Thoracic aorta (tissue), 2 donors: ENCODE measurements at places on chromosomes 4 and X. TPM values are rescaled to one million over a fixed set of nuclear protein-coding genes. Genes with fewer than 3 reads are reported as not detected.

DNA sequence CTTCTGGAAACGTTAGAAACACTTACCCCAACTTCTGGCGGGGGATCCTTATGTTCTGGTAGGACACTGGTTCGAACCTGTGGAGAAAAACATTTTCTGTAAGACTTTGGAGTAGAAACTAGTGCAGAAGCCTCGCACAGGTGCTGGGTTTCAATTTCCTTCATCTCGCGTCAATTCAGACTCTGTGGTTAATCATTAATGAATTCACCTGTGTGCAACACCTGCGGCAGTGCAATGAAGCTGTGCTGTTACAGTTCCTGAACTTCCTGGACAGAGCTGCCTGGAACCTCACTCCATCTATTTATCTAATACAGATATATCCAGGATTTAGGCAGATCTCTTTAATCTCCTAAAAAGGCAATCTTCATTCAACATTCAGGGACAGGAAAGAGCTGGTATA, 531.4 kb downstream of the INPP4B start:
- no peaks in the 10 kb centered on the region for H3K27me3 ChIP-seq
- no peak overlapping the region for H3K4me3 ChIP-seq
- H3K4me1 ChIP-seq = peaks cover 3% of the 10 kb centered on the region
- DNase-seq = no peak
- no peaks in the 10 kb centered on the region for H3K36me3 ChIP-seq

DNA sequence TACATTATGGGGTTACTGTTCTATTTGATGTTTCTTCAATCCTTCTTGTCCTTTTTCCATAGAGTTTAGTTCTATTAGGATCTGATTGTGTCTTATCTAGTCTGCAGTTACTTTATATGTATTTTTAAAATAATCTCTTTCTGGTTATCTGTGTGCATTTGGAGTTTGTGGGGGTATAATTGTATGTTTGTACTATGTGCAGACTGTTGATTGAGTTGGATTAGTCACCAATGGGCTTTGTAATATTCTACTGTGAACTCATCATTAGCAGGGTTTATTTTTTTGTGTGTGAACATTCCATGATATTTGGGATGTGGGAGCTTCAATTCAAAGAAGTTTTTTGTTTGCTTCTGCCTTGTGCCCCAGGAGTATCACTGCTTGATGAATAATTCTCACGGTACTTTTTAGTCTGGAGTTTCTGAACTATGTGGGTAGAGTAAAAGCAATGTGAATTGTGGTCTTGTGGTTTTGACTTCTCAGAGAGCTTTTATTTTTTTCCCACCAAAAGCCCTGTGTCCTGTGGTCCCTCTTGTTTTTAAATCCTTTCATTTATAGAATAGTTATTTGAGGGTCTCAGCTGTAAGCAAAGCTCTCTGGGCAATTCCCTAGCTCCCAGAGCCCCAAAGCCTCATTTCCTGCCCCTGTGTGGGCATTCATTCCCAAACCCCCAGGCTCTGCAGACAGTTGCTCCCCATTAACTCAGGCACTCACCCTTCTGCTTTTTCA, 127.8 kb downstream of the PHKA2 start:
- H3K36me3 ChIP-seq = no peaks in the 10 kb centered on the region
- no peak for DNase-seq
- H3K4me3 ChIP-seq = no peak overlapping the region
- H3K27ac ChIP-seq = no peak overlapping the region
- H3K4me1 ChIP-seq = no peaks in the 10 kb centered on the region

HTN3 gene
- total RNA-seq = not detected

- H3K36me3 ChIP-seq = no peaks in the 10 kb centered on the region
- no peak overlapping the region for H3K27ac ChIP-seq
- no peaks in the 10 kb centered on the region for H3K27me3 ChIP-seq
- DNase-seq = no peak
- no peaks in the 10 kb centered on the region for H3K4me1 ChIP-seq
Measured at GRCh38 chr4:105645440-105645839, 63.0 kb downstream of the INTS12 start.

DNA sequence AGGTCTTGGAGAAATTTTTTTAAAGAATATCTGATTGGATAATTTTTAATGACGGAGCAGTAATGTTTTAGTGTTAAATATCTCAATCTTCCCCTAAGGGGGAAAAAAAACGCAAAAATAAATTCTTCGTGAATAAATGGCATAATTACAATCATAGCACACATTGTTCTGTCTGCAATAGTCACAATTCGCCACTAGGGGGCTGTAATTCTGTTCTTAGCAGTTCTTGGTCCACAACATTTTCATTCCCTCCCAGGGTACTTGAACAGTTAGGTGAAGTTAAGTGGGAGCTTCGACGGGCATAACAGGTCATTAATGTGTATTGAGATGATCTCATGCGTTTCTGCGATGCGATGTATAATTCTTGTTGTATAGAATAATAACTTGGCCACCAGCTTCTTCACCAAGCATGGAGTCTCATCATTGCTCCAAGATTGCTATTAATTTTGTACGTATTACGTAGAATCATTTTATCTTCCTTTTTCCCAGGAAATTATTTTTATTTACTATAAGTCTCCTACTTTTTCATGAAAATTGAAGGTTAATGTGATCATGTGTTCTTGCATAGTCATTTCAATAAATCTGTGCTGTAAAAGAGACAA, 27.2 kb downstream of the HTR2C start:
- no peak overlapping the region for H3K4me3 ChIP-seq
- no peaks in the 10 kb centered on the region for H3K27me3 ChIP-seq
- H3K27ac ChIP-seq = no peak overlapping the region
- no peaks in the 10 kb centered on the region for H3K36me3 ChIP-seq
- H3K4me1 ChIP-seq = no peaks in the 10 kb centered on the region

- H3K4me3 ChIP-seq = no peak overlapping the region
- no peaks in the 10 kb centered on the region for H3K27me3 ChIP-seq
- peaks cover 5% of the 10 kb centered on the region for H3K36me3 ChIP-seq
- H3K27ac ChIP-seq = no peak overlapping the region
- no peaks in the 10 kb centered on the region for H3K4me1 ChIP-seq
Measured at GRCh38 chr4:86818841-86819240, 30.3 kb downstream of the SLC10A6 start.

DNA sequence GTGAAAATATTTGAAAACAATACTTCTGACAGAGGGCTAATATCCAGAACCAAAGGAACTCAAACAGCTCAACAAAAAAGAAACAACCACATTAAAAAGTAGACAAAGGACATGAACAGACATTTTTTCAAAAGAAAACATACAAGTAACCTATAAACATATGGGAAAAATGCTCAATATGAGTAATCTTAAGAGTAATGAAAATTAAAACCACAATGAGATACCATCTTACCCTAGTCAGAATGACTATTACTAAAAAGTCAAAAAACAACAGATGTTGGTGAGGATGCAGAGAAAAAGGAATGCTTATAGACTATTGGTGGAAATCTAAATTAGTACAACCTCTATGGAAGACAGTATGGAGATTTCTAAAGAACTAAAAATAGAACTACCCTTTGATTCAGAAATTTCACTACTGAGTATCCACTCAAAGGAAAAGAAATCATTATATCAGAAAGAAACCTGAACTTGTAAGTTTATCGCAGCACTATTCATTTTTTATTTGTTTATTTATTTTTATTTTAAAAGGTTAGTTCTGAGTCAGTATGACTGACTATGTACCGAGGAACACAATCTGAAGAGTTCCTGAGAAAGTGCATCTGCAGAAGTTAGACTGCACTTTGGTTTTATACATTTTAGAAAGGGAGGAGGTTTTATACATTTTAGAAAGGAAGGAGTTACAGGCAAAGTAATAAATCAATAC, 231.3 kb downstream of the INPP4B start:
- no peak overlapping the region for H3K27ac ChIP-seq
- peaks cover 3% of the 10 kb centered on the region for H3K4me1 ChIP-seq
- H3K36me3 ChIP-seq = no peaks in the 10 kb centered on the region
- DNase-seq = no peak
- no peak overlapping the region for H3K4me3 ChIP-seq

DNA sequence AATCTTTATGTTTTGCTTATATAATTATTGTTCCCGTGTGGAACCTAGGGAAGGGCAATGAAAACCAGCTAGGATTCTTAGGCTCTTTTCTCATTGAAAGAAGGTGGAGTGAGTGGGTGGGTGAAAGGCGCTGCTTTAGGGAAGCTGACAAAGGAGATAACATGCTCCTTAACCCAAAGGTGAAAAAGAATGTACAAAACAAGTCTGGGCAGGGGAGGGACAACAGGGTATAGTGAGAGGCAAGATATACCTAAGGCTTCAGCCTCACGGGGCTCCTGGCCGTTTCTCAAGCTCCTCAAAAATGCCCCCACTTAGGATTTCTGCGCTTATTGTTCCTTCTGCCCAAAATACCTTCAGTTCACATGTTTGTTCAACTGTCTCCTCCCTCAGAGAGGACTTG, 1.8 kb downstream of the SH2D1A start:
- no peaks in the 10 kb centered on the region for H3K4me1 ChIP-seq
- H3K27me3 ChIP-seq = no peaks in the 10 kb centered on the region
- no peak overlapping the region for H3K4me3 ChIP-seq
- H3K36me3 ChIP-seq = no peaks in the 10 kb centered on the region
- no peak overlapping the region for H3K27ac ChIP-seq

DNA sequence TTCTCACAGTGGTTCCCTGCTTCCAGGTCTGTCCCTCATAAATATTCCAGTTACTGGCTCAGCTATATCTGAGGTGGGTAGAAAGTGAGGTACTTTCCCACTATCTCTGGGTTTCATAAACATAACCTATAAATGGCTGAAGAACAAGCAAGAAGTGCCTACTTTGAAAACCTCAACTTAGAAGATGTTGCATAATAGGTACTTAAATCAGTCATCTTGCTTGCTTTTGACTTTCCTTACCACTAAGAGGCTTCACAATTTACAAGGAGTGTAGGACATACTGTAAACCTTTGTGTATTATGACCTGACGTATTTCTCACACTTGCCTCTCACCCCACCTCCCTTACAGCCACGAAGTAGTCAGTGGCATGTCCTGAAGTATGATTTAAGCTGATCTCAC, 145.9 kb downstream of the PCDH19 start:
- H3K4me3 ChIP-seq = no peak overlapping the region
- no peak overlapping the region for H3K27ac ChIP-seq
- DNase-seq = no peak
- no peaks in the 10 kb centered on the region for H3K27me3 ChIP-seq

- no peak for DNase-seq
- H3K27me3 ChIP-seq = no peaks in the 10 kb centered on the region
- no peak overlapping the region for H3K27ac ChIP-seq
Measured at GRCh38 chr4:34720571-34720970, 1523.7 kb downstream of the ARAP2 start.

DNA sequence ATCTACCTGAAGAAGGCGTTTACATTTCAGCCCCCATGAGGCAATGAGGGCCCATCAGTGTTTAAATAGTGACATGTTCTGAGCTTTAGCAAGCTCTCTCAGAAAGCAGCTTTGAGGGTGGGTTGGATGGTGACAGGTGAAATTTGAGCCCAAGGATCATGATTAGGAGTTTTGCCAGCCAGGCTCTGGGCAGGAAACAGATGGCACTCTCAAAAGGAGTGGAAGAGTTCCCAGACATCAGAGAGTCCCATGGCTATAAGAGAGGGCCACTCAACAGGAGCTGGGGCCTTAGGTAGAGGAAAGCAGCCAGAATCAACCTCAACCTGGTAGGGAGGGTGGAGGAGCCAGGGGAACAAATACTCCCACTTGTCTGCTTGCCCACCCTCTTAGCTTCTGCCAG, 499.8 kb downstream of the MID1IP1 start:
- no peaks in the 10 kb centered on the region for H3K4me1 ChIP-seq
- H3K27ac ChIP-seq = no peak overlapping the region
- no peaks in the 10 kb centered on the region for H3K36me3 ChIP-seq
- DNase-seq = no peak
- H3K4me3 ChIP-seq = no peak overlapping the region

NUDT9 gene
- 15.5 TPM for total RNA-seq

DAPP1 gene
- 1.6 TPM for total RNA-seq

DNA sequence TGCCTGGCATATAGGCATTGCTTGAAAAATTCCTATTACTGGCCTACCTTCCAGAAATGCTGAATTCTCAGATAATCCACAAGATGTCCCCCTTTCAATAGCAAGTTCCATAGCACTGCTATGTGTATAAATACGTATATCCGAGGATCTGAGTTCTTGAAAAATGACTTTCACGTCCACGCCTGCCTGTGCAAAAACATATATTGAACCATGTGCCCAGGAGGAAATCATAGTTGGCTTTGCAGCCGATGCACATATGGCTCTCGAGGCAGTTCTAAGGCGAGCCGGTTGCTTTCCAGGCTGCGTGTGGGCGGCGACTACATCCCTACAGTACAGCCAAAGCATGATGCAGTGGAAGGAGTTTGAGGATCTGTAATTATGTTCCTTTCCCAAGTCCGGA, 55.4 kb upstream of the ESX1 start:
- H3K4me3 ChIP-seq = peak overlapping the region; percentile 52
- no peaks in the 10 kb centered on the region for H3K27me3 ChIP-seq
- DNase-seq = no peak
- no peaks in the 10 kb centered on the region for H3K36me3 ChIP-seq
- no peaks in the 10 kb centered on the region for H3K4me1 ChIP-seq
- no peak overlapping the region for H3K27ac ChIP-seq

DNA sequence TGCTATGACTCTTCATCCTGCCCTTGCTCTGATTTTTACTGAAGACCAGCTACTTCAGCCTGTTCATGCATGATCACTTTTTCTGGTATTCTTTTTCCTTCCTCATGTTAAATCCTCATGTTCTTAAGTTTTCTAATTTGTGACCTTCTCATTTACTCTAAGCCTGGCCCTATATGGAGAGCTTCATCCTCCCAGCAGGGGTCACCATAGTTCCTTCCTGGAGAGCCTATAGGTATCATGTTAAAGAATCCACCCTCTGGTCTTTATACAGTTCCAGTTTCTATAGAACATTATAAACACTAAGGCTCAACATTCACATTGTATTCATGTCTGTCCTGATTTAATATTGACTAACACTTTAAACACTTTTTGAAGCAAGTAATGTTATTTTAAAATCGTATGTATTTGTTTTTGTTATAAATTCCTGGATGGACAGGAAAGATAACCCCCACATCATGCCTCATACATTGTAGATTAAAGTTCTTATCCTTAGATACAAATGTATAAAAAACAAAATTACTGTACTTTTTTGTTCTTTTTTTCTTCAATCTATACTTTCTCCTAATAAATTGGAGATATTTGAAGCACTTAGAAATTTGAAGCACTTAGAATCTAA, 53.8 kb upstream of the OTUD4 start:
- peaks cover 3% of the 10 kb centered on the region for H3K4me1 ChIP-seq
- DNase-seq = no peak
- H3K36me3 ChIP-seq = no peaks in the 10 kb centered on the region
- no peaks in the 10 kb centered on the region for H3K27me3 ChIP-seq
- no peak overlapping the region for H3K27ac ChIP-seq
- no peak overlapping the region for H3K4me3 ChIP-seq

DNA sequence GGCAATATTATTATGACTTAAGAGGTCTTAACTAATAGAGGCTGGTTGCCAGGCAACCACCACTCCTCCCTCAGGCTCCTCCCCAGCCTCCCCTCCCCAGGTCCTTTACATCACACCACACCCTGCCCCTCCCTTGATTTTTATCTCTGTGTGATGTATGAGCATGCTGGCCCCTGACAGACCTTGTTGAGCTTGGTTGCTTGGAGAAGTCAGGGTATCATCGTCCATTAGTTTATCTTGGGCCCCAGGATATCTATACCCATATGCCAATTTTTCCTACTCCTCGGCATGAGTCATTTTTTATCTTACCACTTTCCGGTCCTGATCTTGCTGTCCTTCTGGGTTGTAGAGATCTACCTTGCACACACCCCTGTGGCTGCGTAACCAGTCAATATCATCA, 2.5 kb downstream of the AKAP4 start:
- H3K27me3 ChIP-seq = no peaks in the 10 kb centered on the region
- H3K4me3 ChIP-seq = no peak overlapping the region
- no peaks in the 10 kb centered on the region for H3K36me3 ChIP-seq
- no peaks in the 10 kb centered on the region for H3K4me1 ChIP-seq

GRCh38 chrX:107678957-107679740, 50.8 kb downstream of the PRPS1 start:
- H3K27ac ChIP-seq = peak overlapping the region; percentile 98
- H3K4me1 ChIP-seq = peaks cover 58% of the 10 kb centered on the region
